Left forelimb (tissue), 1 donor: ENCODE measurements at places on chromosomes 16 and 17.

- DNase-seq: no peak
Observed at GRCh38 chr17:11081342-11081741, 159.7 kb upstream of the SHISA6 start.

DNA sequence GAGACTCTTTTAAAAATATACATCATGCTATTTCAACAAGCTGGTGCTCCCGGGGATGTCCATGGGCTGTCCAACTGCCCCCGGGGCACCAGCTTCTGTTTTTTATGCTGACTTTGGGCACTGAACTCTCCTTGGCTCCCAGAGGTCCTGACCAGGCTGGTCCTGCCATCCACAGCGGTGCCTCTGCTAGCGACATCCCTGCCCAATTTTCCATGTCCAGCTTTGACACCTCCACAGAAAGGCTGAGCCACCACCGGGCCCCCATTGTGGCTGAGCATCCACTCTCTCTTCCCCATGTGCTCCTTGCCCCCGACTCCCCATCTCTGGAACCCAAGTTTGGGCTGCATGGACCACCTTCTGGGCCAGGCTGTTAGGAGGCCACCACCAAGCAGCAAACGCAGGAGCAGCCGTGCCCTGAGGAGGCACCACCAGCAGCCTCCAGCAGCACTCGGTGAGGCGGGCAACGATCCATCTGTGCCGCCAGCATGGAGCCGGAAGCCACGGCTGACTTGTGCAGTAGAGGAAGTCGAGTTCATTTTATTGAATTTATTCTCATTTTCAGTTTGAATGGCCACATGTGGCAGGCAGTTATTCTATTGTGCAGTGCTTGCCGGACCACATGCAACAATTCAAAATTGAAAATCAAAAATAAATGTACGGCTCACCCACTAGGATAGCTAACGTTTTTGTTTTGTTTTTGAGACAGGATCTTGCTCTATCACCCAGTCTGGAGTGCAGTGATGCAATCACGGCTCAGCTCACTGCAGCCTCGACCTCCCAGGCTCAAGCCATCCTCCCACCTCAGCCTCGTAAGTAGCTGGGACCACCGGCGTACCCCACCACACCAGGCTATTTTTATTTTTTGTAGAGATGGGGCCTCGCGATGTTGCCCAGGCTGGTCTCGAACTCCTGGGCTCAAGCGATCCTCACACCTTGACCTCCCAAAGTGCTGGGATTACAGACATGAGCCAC, 2.8 kb upstream of the MEAK7 start:
- DNase-seq: peak; percentile 38

DNA sequence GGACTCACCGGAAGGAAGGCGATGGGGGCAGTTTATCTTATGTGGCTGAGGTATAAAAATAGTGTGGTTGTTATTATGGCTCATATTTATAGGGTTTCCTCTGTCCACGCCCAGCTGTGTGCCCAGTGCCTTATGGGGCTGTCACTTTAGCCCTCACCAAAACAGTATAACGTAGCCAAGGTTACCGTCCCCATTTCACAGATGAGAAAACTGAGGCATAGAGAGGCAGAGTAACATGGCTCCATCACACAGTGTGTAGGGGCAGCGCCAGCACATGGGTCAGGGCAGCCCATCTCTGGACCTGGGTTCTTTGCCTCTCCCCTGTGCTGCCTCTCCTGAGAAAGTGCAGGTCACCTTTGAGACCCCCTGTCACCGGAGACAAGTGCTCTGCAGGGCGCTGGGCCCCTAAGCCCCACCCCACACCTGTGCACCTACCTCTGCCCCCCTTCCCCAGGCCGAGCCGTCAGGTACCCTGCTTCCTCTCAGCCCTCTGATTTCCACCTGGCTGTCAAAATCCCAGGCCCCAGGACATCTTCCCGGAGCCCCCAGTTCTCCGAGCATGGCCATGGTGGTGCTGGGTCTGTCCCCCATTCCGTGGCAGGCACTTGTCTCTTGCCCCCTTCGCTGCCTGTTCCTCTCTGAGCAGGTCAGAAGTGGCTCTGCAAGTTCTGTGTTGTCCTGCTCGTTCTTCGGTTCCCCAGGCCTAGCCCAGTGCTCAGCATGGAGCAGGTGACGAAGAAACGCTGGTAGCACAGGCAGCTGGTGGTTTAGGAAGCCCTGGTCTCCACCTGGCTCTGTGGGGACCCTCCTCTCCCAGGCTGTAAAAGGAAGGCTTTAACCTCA, 7.2 kb downstream of the KIAA0513 start:
- no peak for DNase-seq

DNA sequence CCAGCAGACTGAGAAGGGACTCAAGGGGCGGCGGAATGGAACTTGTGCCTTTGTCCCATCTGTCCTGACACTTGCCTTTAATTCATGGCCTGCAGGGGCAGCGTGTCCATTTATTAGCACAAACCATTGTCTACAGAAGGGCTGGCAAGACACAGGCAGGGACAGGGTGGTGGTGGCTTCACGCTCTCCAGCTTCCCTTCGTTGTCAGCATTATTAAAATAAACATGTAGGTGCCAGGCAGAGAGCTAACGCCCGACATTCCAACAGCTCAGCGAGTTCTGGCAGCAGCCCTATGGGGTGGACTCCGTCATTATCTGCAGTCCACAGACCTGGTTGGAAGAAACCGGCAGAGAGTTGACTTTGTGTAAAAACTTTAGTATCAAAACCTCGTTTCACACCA, 16.3 kb downstream of the DNAI2 start:
- DNase-seq: no peak

- peak; percentile 77 for DNase-seq
Observed at GRCh38 chr17:42578282-42578869, 847 bp upstream of the PSMC3IP start.

GRCh38 chr17:50217591-50217990, 16.2 kb upstream of the COL1A1 start:
- DNase-seq: no peak

GRCh38 chr16:67446968-67447507, 16.1 kb downstream of the HSD11B2 start:
- DNase-seq: no peak

DNA sequence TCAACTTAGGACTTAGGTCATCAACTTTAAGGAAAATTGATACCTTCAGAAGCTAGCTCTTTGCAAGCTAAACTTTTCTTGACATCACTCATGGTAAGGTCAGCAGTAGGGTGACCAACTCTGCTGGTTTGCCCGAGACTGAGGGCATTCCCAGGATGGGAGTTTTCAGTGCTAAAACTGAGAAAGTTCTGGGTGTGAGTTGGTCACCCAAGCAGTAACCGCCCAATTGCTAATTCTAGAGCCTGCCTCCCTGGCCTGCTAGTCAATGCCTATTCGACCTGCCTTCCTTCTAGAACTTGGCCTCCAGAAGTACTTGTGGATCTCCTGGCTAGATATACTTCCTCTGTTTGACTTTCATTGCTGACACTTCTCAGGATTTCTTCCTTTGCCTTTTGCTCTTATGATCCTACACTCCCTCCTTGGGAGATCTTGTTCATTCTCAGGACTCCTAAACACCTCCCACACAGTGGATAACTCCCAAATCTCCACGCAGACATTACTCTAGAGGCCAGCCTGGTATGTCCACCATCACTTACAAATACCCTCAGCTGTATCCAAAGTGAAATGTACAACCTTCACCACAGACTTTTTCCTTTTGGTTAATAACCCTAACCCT, 10.5 kb upstream of the MYO18A start:
- DNase-seq: no peak

GRCh38 chr17:43628089-43628650, 33.6 kb downstream of the MEOX1 start:
- no peak for DNase-seq

DNA sequence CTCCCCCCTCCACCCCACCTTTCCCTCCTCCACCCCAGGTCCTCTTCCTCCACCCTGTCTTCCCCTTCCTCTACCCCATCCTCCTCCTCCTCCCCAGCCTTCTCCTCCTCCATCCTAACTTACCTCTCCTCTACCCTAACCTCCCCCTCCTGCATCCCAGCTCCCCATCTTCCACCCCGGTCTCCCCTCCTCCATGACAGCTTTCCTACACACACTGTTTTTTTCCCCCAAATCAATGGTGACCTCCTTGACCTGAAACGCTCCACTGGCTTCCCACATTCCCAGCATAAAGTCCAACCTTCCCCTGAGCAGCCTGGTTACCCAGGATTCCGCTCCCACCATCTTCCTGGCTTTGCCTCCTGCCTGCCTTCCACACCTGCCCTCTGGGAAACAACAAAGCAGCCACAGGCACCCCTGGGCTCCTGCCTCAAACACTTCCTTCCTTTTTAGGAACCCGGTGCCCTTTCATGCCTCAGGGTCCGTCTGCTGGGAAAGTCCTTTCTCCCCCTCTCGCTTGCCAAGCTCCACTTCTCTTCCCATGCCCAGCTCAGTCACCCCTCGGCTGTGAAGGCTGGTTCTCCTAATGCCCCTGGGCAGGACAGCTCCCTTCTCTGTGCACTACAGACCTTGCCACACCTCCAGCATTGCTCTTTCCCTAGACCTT, 2.1 kb downstream of the RGS9 start:
- no peak for DNase-seq

GRCh38 chr17:7932483-7932891, 481 bp downstream of the CNTROB start:
- peak; percentile 69 for DNase-seq

DNA sequence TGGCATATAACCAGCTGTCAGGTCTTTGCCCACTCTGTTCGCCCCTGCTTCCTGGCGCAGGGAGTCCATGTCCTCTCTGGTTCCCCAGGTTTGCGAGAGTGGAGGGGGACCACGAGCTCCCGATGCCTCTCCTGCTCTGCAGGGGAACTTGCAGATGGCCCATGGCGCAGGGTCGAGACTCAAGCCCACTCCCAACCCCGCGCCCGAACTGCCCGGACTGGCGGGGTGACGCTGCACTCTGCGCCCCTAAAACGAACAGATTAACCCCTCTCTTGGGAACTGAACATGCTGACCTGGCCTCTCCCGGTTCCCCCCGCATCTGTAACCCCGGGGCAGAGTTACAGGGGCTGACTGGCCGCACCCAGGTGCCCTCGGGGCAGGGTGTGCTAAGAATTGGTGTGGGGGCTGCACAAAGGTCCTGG, 681 bp upstream of the PLA2G15 start:
- DNase-seq: no peak

DNA sequence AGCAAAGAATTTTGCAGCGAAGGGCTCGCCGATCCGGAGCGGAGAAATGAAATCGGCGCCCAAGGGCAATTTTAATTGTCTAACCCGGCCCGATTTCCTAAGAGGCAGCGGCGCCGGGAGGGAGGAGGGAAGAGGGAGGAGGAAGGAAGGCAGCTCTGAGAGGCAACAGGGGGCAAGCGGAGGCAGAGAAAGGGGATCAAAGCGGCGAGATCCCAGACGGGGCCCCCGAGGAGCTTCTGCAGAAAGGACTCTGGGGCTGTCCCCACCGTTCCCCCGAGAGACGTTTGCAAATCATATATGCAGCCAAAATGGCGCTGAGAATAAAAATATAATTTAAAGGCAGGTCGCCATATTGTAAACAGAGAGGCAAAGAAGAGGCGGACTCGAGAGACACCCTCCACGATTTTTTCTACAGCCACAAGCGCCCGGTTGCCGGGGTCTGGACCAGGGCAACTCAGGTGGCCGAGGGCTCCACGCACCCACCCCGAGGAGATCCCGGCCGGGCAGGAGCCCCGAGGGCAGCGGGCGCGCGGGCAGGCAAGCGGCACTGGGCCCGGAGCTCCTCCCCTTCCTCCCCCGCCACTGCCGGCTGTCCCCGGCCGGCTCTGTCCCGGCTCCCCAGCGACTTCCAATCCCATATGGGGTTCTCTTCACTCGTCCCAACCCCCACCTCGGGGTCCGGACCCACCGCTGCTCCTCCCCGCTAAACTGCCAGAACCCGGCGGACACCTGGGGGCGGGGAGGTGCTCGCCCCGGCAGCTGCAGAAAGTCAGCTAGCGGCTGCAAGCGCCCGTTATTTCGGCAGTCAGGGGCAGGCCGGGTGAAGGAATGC, 1.9 kb downstream of the PHF12 start:
- DNase-seq: peak; percentile 84

- DNase-seq: no peak
Observed at GRCh38 chr17:73652886-73653480, 8.7 kb upstream of the SDK2 start.

- no peak for DNase-seq
Observed at GRCh38 chr17:9928601-9929333, 23.7 kb upstream of the RCVRN start.

DNA sequence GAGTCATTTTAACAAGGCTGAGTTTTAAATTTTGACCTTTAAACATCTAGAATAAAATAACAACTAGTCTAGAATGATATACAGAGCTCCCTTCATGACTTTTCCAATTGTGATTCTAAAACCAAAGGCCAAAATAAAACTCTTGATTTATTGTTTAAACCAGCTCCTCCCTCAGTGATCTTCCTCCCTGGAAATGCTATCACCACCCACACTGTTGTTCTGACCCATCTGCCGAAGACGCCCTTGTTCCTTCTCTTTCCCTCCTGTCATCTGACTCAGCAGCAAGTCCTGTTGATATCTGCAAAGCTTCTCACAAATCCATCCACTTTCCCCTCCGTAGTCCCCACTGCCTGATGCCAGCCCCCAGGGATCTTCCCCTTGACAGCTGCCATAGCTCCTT, 231.6 kb upstream of the DYNLRB2 start:
- no peak for DNase-seq

GRCh38 chr17:17724307-17725010, 43.2 kb downstream of the RAI1 start:
- DNase-seq: no peak

- DNase-seq: no peak
Observed at GRCh38 chr16:50155925-50156324, 2.8 kb downstream of the TENT4B start.

DNA sequence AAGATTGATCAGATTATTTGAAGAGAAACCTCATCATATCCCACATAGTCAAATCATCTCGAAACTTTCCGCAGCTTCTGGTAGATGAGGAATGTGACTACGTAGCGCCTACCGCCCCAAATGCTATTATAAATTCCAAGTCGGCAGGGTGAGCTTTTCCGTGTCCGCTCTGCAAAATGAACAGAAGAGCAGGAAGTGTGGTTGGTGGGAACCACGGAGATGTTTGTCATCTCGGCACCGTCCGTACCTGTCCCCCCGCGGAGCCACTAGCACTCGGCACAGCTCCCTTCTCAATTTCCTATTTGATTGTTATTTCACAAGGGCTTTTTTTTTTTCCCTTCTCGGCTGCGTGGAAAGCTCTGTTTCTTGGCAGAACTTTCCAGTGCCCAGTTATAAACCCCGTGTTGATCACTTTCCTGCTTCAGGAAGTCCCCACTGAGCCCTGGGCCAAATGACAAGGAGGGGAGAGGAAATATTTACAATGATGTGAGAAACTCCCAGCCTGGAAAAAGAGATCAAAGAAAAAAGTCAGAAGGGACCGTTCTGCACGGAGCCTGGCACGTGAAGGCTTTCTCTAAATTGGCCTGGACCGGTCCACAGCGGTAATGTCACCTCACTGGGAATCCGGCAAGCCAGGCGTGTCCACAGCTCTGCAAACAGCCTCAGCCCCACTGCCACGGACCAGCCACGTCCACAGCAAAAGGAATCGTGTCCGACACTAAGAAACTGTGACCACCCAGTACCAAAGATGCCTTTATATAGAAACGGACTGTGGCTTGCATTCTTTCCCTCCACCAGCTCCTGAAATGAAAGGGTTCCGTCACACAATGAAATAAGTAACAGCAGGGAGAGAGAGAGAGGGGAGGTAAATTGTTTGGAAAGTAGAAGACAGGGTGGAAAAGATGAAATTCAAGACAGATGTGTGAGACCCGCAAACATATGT, 65.0 kb downstream of the MRM3 start:
- no peak for DNase-seq
